NB4 (cell line): ENCODE measurements at places on chromosomes 6 and 20.

GRCh38 chr6:33407132-33407718 is 3.6 kb upstream of the PHF1 start:
- peak; percentile 52 for DNase-seq

DNA sequence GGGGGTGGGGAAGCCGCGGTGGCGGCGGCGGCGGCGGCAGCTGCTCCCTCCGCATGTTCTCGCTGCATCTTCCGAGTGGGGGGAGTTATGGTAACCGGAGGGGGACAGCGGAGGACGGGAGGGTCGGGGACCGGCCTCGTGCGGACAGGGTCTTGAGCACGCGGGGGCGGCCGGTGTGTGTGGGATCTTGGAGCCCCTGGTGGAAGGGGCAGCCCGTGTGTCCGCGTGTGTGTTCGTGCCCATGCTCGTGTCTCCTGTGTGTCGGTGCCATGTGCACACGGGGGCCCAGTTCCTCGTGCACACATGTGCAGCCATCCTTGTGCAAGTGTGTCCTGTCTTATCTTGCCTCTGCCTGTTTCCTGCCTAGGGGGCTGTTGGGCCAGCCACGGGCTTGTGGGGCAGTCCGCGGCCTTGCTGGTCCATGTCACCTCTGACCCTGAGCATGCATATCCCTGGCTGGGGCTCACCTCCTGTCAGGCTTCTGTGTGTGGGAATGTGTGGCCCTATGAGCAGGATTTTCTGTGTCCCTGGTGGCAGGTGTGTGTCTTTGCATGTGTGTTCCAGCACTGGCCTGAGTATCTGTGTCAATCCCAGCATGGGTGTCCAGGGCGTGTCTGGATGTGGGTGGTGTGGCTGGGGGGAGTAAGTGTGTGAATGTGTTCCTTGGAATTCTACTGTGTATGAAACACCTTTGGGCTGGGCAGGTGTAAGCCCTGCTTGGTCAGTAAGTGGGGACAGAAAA is 8.5 kb downstream of the SYNGAP1 start:
- peak; percentile 73 for DNase-seq

DNA sequence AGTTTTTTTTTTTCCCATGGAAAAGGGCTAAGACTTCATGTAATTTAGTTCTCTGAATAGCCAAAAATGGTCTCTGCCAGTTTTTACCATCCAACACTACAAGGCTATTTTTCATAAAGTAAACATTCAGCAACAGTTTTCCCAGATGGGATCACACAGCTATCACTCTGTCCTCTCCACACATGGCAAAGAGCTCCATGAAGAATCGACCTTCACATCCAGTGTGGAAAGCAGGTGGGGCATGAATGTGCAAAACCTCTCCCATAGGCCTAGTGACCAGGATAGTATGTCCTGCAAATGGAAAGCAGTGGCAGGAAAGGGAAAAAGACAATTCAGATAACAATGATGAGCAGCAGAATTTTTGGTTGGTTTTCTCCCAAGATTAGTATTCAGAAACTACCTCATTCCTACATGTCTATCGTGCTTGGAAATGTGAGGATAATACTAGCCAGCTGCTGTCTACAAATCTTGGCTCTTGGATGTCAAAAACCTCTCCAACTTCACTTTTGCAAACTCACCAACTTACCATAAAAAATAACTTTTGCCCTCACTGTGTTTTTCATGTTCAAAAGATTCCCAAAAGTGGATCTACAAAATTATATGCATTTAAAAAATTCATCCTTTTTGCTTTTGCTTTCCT is 159.7 kb upstream of the MCHR2 start:
- DNase-seq = no peak

- DNase-seq = no peak
Observed at GRCh38 chr6:25397406-25397805, 118.2 kb downstream of the CARMIL1 start.

- DNase-seq = peak; percentile 50
Observed at GRCh38 chr6:139904158-139904533, 529.7 kb upstream of the CITED2 start.
